ENCODE measurements at places on chromosomes 7 and 10. TPM values are rescaled to one million over a fixed set of nuclear protein-coding genes. Genes with fewer than 3 reads are reported as not detected.

DNA sequence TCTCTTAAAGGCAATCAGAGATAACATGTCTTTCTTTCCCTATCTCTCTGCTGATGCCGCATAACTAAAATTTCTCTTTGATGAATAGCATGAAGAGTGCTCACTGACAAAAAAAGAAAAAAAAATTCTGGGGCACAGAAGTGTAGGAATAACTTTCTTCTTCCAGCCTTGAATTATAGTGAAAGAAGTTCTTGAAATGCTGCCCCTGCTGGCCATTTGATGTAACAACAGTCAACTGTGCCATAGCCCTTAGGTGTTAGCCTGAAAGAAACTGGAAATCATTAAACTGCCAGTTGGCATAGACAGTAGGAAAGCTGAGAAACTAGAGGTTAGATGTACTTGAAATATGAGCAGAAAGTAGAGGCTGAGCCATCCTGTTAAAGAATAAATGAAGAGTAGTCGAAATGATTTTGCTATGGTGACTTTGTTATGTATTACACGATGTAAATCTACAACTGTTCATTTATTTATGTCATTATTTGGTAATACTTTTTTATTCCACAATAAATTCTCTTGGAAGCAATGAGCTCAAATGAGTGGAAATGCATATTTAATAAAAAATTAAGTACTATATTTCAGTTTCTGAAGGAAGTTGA, 48.3 kb upstream of the FAM171A1 start:
- no peak for DNase-seq

GRCh38 chr7:24591152-24591551, 17.9 kb downstream of the PALS2 start:
- no peak for DNase-seq

MXI1 gene
- 75.4 TPM for total RNA-seq

SKIDA1 gene
- 1.4 TPM for total RNA-seq

GRCh38 chr10:117370205-117370604, 5.0 kb downstream of the PDZD8 start:
- no peak for DNase-seq

GRCh38 chr10:85527616-85528317, 838.8 kb downstream of the GRID1 start:
- DNase-seq, result no peak

GRCh38 chr10:87518937-87519336, 14.2 kb downstream of the MINPP1 start:
- DNase-seq, result no peak

GNAT3 gene
- total RNA-seq, result not detected

NCF1 gene
- total RNA-seq, result 6.1 TPM

- DNase-seq, result no peak
Observed at GRCh38 chr7:117690147-117690546, 183.1 kb downstream of the CTTNBP2 start.

BHLHA15 gene
- total RNA-seq, result 0.59 TPM

DNA sequence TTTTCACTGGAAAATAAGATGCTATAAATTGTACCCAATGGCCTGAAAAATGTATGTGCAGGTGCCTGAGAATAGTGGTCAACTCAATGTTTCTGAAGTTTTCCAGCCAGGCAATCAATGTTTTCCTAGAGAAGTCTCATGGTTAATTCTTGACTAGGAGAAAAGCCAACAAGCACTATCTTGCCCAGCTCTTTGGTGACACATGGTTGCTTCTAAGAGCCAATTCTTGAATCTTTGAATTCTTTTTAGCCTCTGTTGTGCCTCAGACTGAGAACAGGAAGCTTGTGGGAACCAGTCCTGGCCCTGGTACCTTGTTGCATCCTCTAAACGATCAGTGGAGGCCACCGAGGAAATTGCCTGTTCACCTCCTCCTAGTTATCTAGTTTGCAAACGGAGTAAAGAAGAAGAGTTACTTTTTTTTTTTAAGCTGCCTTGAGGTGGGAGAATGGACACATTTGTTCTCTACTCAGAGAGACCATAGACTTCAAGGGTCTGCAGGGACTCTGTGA, 144.0 kb upstream of the MKLN1 start:
- DNase-seq, result no peak

CCDC7 gene
- 16.3 TPM for total RNA-seq

- no peak for DNase-seq
Observed at GRCh38 chr10:102975483-102976379, 57.6 kb downstream of the CNNM2 start.

DNA sequence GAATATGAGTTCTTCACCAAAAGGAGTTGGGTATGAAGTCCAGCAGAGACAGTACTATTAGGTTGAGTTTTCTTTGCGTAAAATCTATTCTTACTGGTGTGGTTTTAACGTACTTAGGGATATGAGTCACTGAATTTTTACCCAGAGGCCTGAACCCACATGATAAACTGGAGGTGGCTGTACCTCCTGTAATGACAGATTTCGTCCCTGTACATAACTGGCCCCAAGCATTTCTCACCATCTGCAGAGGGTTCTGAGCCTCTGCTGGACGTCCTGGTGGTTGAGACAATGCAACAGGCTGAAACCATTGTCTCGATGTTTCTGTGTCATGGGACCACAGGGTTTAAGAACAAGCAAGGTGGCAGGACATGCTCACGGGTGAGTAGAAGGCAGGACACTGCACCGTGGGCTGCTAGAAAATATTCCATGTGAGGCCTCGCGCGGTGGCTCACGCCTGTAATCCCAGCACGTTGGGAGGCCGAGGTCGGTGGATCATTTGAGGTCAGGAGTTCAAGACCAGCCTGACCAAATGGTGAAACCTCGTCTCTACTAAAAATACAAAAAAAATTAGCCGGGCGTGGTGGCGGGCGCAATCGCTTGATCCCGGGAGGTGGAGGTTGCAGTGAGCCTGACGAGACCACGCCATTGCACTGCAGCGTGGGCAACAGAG, 233.9 kb downstream of the DNAJB6 start:
- no peak for DNase-seq

GRCh38 chr7:20280475-20281351, 50.0 kb upstream of the ITGB8 start:
- DNase-seq, result no peak

CRYGN gene
- total RNA-seq, result 1.3 TPM

GRCh38 chr10:66671562-66671961, 254.3 kb upstream of the LRRTM3 start:
- DNase-seq, result no peak

FAM180A gene
- 9.1 TPM for total RNA-seq

GRCh38 chr7:81211204-81211933, 292.5 kb upstream of the SEMA3C start:
- no peak for DNase-seq

DNA sequence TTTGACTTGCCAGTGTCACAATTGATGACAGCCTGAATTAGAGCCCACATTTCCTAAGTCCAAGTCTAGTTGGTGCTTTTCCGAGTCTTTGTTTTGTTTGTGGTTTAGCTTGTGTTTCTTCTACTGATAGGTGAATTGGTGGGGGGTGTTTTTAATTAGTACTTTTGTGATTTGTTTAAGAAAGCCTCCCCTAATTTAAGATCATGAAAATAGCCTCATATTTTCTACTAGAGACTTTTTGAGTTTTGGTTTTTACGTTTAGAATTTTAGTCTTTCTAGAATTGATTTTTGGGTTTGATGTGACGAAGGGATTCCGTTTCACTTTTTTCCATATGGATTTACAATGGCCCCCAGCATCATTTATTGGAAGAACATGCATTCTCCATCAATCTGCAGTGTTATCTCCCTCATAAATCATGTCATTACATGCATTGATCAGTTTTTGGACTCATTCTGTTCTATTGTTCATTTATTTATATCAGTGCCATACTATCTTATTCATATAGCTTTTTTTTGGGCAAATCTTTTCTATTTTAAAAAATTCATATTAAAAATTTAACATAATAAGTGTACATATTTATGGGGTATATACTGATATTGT, 32.8 kb downstream of the BTRC start:
- DNase-seq, result no peak

DNA sequence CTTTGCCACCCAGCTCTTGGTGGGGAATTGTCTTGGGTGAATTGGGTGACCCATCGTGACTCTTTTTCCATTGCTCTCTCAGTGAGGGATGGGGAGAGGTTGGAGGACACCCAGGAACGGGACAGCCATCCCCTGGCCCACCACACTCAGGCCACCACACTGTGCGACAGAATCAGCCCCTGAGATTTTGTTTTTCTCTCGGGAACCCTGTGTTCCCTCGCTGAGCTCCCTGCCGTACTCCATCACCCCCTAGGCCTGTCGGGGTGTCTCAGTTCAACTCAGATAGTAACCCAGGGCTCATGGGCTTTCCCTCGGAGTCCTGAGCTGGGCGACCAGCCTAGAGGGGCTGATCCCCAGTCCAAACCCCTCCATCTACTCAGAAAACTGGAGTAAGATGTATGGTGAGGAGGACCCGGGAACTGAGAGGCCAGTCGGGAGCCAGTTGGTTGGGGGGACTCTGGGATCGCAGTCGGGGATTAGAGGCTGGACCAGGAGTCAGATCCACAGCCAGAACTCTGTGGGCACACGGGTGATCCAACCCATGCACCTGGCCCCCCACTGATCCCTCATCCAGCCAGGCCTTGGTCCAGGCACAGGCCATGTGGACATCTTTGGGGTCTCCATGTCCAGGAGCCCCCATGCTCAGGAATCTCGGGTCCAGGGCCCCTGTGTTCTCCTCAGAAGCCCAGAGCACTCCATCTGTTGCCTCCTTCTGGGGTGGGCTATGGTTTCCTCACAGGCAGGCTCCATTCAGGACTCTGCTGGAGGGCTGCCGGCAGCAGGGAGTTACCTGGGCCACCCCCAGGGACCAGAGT, 9.3 kb downstream of the CRYGN start:
- DNase-seq, result no peak

All from breast epithelium (tissue), 4 donors.